HS-27A (cell line): ENCODE measurements at places on chromosomes 5 and 9.

GRCh38 chr9:9275601-9276000 lies 1337.2 kb downstream of the PTPRD start:
- no peak for DNase-seq

DNA sequence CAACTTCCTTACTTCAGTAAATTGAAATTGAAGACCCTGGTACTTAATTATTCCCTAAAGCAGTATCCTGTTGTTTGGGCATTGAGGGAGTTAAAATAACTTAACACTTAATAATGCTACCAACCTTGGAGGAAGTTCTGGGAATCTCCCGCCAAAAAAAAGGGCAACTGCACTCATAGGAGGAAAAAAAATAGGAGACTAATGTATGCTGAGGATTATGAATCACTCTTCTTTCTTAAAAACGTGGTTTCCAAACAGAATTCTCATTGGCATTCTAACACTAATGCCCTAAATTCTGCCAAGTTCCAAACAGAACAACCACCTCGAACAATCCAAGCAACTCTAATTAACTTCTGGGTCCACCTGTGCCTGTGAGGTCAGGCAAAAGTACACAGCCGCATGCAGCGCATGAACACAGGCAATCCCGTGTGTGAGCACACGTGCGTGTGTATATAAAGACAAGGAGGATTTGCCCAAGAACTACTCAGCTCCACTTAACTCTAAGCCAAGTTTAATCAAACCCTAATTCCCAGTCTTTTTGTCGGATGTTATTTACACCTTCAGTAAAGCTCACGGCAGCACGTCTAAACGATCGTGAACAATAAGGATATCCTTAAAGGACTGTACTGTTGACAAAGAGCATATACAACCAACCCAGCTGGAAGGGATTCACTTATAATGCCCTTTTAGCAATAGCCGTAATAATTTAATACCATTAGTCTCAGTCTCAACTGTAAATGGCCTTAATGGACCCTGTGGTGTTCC lies 78.4 kb downstream of the EBF1 start:
- no peak for DNase-seq

GRCh38 chr9:21993893-21994555 lies at the start of gene CDKN2A:
TSS of gene CDKN2A (minus strand) at chr9:21994392.
- no peak for DNase-seq

DNA sequence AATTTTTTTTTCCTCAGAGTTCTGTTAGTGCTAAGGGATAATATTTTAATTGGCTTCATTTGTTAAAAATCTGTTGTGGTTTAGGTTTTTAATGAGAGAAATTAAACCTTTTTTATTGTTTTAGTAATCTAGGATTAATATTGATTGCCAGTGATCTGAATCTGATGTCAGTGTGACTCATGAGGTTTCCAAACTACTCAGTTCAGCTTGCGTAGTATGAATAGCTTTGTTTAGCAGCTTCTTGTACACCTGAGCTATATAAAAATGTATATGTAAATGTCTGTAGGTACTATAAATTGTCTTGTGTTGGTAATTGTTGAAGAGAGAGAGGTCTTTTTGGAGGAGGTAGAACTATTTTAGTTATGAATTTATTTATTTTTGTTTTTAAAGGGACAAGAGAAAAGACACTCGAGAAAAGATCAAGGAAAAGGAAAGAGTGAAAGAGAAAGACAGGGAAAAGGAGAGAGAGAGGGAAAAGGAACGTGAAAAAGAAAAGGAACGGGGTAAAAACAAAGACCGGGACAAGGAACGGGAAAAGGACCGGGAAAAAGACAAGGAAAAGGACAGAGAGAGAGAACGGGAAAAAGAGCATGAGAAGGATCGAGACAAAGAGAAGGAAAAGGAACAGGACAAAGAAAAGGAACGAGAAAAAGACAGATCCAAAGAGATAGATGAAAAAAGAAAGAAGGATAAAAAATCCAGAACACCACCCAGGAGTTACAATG lies 26.3 kb downstream of the SREK1 start:
- no peak for DNase-seq
